GM12891 (cell line): ENCODE measurements at places on chromosomes 1 and 21.

DNA sequence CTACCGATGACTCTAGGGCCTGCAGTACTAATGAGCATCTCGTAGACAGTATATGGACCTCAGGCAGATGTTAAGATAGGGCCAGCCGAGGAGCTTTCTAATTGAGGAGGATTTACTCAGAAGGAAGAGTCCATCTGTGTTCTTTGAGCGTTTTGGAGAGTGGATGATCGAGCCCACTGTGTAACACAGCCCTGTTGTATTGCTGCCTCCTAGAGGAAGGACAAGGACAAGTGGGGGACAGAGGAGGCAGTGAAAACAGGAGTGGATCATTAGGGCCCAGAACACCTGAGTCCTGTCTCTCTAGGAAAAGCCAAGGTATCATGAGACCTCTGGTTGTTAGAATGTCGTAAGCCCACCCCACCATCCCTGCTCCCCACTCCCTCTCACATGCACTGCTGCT is 62.9 kb downstream of the TBX19 start:
- DNase-seq = no peak

DNA sequence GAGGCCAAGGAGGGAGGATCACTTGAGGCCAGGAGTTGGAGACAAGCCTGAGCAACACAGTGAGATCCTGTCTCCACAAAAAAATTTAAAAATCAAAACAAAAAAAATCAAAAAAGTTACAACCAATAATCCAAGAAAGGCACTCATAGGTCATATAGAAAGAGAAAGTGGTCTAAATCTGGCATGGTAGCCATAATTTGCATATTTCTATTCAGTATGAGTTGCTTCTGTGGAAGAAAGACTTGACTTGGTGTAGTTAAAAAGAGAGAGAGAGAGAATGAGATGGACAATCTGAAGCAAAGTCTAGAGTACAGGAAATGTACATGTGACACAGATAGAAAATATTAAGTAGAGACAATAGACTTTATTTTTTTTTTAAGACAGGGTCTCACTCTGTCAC is 22.5 kb downstream of the JMJD4 start:
- DNase-seq = no peak

DNA sequence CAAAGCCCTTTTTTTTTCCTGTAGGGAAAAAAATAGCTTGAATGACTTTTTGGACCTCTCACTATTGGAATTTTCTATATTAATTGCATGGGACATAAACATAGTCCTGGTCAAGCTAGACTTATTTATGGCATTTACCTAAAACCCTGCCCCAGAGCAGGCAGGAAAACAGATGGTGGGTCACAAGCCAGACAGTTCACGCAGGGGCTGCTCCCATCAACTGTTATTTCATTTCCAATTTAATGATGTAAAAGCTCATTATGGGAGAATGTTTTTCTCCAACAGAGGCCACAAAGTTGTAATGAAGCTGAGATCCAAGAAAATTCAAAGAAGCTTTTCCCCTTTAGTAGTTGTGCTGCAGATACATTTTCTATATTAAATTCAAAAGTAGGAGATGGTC is 99.2 kb downstream of the SGIP1 start:
- no peak for DNase-seq

GRCh38 chr1:116916533-116917445 is 7.1 kb downstream of the PTGFRN start:
- DNase-seq = no peak

GRCh38 chr1:43610339-43610738 is 39.6 kb upstream of the KDM4A start:
- no peak for DNase-seq

- no peak for DNase-seq
Observed at GRCh38 chr1:98924977-98925376, 79.7 kb downstream of the PLPPR5 start.

DNA sequence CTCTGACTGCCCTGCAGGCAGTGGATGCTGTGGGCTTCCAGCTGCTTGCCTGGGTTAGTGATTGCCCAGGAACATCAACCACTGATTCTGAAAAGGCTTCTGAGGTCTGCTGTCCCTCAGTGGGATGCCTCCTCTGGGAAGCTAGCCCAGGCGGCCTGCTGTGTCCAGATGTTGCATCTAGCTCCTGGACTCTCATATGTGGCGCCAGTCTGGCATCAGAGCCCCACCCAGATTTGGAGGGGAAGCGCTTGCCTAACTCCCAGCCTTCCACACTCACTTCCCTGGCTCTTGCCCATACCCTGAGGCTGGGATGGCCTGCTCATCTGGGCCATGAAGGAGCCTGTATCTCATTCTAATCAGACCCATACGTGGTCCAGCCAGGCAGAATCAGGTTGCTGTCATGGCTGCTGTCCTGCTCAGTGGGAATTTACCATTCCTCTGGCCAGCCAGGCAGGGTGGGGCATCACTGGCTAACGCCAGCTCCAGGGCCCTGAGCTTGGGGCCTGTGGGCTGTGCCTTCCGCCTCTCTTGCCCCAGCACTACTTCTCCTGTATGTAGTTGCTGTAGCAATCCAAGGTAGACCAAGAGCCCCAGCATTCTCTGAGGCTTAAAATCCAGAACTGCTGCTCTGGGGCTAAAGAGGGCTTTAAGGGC is 4.1 kb downstream of the CSF1 start:
- DNase-seq = no peak

- DNase-seq = no peak
Observed at GRCh38 chr1:11800756-11801433, 4.9 kb downstream of the MTHFR start.

DNA sequence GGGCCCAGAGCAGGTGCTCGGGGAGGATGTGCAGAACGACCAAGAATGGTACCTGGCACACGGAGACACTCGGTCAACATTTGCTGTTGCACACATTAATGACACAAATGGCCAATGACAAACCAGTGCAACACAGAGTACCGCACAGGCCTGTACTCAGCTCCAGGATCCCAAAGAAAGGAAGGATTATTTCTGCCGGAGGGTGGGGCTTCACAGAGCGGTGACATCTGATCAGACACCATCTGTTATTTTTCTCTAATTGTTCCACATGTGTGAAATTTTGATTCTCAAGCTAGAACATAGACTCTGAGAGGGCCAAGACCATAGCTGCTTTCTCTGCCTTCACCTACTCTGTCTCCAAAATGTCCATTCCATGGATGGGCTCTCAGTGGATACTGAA is 100.4 kb downstream of the MRPL37 start:
- no peak for DNase-seq

DNA sequence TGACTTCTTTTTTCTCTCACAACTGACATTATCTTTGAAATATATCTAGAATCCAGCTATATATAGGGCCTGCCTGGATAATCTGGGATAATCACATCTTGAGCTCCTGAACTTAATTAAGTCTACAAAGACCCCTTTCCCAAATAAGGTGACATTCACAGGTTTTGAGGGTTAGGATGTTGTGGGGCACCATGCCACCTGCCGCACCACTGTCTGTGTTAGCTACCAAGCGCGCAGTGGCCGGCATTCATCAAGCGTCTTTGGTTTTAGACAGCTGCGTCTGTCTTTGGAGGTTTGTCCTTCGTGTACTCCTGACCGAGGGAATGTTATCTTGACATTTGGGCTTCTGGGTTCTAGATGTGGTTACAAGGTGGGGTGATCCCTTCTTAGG is 7.5 kb downstream of the TRAPPC10 start:
- no peak for DNase-seq

- DNase-seq = peak; percentile 79
Observed at GRCh38 chr1:25810341-25811299, 9.1 kb upstream of the MTFR1L start.

DNA sequence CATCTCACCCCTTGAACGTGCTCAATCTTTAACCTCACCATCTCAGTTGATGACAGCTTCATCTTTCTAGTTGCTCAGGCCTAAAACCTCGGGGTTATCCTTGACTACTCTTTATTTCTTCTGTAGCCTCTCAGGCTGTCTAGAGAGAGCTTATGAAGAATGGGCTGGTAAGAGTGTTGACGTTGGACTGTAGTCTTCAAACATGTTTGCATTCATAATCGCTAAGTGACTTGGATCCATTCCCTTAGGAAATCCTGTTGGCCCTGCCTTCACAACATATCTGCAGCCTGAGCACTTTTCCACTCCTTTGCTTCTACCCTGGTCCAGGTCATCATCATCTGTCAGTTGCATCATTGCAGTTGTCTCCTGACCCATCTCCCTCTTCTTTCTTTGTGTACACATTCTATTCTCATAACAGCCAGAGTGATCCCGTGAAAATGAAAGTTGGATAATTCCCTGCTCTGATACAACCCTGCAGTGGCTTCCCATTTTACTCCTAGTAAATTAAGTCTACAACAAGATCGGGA is 10.5 kb downstream of the UCK2 start:
- no peak for DNase-seq
